AG08395 (cell line): ENCODE measurements at places on chromosomes 4 and X.

- peak; percentile 12 for DNase-seq
These were observed 92.7 kb downstream of the SYNPO2 start for GRCh38 chr4:118981171-118981838.

DNA sequence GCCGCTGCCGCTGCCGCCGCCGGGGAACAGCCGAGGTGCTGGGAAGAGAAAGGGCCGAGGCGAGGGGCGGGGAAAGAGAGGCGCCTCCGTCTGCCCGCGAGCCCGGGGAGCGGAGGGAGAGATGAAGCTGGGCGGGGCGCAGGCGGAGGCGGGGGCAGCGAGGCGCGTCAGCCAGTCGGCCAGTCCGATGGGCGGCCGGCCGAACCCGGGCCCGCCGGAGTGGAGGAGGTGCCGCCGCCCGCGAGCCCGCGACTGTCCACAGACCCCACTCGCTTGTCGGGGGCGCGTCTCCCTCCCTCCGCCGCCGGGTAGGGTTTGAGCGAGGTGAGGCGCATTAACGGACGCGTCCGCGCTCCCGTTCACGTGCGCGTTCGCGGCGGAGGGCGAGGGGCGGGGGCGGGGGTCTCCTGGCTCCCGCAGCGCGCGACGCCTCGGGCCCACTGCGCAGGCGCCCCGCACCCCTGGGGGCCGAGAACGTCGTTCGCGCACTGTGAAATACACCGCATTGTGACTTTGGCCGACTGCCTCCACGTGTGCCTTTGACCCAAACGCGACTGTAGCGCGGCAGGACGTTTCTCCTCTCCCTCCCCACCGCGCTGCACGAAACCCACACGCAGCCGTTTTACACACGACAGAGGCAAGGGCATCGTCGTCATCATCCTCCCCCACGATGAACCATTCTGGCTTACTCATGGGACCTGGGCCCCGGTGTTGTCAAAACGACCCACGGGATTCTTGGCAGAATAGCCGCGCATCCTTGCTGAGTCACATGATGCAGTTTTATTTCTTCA, at the start of gene NUDT11:
Gene NUDT11 (minus strand): TSS at position 92 of the 791 bp plus-strand sequence. CDS start 148 bp downstream, outside the sequence.
- DNase-seq, result peak; percentile 66

DNA sequence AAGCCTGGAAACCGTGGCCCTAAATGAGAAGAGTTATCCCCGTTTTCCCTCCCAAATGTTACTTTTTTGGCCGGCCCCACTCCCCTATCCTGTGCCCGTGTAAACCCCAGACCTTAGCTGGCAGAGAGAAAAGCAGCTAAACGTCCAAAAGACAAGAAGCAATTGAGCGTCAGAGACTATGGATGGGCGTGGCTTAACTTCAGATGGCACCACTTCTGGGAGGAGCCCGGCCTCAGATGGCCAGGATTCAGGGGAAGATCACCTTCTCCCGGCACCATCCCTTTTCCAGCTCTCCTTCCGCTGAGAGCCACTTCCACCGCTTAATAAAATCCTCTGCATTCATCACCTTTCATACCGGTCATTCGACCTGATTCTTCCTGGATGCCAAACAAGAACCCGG, 350.1 kb upstream of the PCDH7 start:
- DNase-seq, result no peak

- no peak for DNase-seq
These were observed 88.3 kb downstream of the NRK start for GRCh38 chrX:105910563-105911105.

DNA sequence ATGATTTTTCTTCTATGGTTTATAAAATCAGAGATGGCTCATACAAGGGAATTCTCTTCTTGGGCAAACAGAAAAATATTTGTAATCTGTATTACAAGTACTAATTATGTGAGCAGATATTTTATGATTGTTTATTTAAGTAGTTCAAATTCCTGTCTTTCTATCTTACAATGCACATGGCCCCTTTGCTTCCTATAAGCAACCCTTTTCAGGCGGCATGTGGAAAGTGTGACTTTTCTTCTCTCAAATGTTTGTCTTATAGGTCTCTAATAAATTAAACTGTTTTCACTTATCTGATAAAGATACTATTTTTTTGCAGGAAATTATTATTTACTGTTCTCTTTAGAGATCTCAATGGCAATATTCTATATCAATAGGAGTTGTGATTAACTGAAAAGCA, 259.3 kb upstream of the MAGEB18 start:
- no peak for DNase-seq

GRCh38 chrX:123310112-123310511, 126.0 kb downstream of the GRIA3 start:
- no peak for DNase-seq

GRCh38 chr4:121562811-121563210, 134.0 kb downstream of the ANXA5 start:
- no peak for DNase-seq

DNA sequence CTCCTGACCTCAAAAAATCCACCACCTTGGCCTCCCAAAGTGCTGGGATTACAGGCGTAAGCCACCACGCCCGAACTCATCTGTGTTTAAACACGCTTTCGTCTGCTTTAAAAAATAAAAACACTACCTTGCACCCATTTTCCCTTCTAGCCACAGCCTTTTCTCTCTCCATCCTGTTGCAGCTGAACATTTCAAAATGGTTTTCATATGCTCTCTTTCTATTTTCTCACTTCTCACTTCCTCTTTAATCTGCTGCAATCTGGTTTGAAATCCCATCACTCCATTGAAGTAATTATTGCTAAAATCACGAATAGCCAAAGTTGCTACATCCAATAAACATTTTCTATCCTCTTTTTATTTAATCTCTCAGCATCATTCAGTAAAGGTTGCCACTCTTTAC, 70.0 kb downstream of the DCHS2 start:
- DNase-seq, result no peak

DNA sequence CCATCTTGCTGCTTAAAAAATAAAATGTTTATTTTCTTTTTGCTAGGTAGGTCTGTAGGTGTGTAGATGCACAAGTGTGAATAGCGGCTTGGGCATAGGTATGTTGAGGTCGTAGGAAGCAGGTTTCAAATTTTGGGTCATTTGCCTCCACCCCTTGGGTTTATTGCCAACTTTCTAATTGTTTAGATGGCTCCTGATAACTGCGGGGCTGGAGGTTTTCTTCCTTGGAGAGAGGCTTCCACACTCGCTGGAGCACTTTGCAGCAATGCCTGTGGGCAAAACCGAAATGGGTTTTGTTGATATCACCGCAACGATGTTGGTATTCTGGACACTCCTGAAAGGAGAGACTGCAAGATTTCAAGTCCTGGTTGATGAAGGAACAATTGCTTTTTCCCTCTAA, 3.9 kb upstream of the POU4F2 start:
- no peak for DNase-seq

GRCh38 chr4:1323635-1324442, 23.2 kb upstream of the UVSSA start:
- peak; percentile 37 for DNase-seq

DNA sequence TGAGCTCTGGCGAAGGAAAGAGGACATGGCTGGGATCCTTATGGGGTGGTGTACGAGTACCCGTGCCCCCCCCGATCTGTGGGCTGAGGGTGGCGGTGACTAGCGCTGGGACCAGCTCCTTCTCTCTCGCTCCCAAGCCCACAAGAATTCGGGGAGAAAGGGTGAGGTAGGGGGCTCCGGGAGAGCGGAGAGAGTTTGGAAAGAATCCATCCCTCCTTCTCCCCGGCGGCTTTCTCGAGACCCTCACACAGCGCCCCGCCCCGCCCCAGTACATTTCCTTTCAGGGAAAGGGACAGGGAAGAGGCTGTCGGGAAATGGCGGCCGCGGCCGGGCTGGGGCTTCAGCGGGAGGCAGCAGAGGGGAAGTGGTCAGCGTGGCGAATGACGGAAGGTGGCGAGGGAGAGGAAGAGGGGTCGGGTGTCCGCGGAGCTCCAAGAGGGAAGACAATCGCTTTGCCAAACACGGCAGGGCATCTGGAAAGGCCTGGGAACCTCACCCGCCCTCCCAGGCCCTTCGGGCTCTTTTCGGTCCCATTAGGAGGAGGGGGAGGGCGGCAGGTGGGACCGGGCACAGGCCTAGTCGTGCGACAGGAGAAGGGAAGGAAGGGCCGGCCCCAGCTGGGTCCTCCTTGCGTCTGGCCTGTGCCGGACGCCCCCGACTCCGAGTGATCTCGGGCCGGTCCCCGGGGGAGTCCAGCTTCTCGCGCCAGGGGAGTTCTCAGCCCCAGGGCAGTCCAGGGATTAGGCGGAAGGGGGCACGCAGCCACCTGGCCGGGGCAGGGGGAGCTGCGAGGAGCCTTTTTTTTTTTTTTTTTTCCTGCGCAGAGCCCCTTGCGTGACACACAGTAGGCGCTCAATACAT, 10.2 kb downstream of the HNRNPH2 start:
- DNase-seq, result peak; percentile 25

DNA sequence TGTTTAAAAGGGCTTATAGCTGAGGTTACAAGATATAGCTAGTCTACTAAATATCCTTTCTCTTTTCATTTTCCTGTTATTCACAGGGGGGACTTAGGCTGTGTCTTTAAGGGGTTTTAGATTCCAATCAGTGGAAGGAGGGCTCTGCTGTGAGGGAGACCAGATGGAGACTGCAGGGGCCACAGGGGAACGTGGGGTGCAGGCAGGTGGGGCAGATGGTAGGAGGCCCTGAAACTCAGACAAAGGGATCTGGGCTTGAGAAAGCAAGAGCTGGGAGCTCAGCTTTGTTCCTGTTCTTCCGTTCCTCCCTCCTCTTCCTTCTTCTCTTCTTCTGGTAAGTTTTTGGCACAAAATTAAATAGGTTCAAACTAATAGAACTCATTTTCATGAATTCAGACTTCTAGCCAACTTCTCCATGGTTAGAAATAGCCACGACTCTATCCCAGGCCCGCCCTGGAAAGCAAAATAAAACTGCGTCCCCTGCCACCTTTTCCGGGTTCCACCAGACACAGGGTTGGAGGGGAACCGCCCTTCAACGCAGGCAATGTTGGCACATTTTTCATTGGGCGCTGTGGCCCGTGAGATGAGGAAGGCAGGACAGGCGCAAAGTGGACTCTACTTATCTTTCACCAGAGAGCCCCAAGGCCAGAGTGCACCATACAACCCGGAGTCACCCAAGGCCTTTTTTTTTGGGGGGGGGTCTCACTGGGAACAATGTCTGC, 3.5 kb upstream of the TMSB4X start:
- no peak for DNase-seq

GRCh38 chr4:150782311-150782710, 200.4 kb downstream of the MAB21L2 start:
- no peak for DNase-seq
